ENCODE measurements at places on chromosomes 13 and 19.

- DNase-seq = peak; percentile 23
Observed at GRCh38 chr13:23707674-23708073, 137.5 kb downstream of the TNFRSF19 start.

DNA sequence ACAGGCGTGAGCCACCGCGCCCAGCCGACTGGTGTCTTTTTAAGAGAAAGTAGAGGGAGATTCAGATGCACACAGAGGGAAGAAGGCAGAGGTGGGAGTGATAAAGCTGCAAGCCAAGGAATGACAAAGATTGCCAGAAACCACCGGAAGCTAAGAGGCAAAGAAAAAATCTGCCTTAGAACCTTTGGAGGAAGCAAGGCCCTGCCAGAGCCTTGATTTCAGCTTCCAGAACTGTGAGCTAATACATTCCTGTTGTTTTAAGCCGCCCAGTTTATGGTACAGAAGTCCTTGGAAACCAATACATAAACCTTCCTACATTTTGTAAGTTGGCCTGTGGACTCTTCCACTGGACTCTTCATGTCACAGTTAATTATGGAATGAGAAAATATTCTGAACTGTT, 71.7 kb upstream of the SOX21 start:
- DNase-seq = no peak

- no peak for DNase-seq
Observed at GRCh38 chr19:18657590-18658365, 20.9 kb downstream of the KLHL26 start.

DNA sequence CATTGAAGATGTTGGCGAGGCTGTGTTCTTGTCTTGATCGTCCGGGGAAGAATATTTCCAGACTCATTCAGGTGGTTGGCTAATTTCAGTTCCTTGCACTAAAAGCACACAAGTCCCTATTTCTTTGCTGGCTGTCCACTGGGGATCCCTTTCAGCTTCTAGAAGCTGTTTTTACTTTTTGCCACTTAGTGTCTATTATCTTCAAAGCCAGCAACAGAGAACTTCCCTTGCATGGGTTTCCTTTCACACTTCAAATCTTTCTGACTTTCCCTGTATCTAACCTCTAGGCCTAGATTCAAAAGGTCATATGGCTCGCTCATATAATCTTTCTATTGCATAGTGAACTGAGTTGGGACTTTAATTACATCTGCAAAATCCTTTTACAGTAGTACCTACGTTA, 215.3 kb upstream of the PCDH9 start:
- DNase-seq = no peak

GRCh38 chr13:33544308-33544707, 258.8 kb upstream of the STARD13 start:
- DNase-seq = no peak

GRCh38 chr19:41016488-41017071, 25.5 kb downstream of the CYP2B6 start:
- no peak for DNase-seq

All from SHP77 (cell line).